ENCODE measurements at places on chromosomes 4 and X. TPM values are rescaled to one million over a fixed set of nuclear protein-coding genes. Genes with fewer than 3 reads are reported as not detected.

Gene RBMX2
- 26.8 TPM for total RNA-seq

Gene F11
- not detected for total RNA-seq

Gene SLC10A6
- not detected for total RNA-seq

Gene AFF2
- total RNA-seq, result 0.69 TPM

Gene CDS1
- total RNA-seq, result not detected

Gene SPANXA1
- total RNA-seq, result not detected

Gene CBR4
- 12.8 TPM for total RNA-seq

Gene UTP3
- 40.2 TPM for total RNA-seq

Gene TIGD2
- 6.4 TPM for total RNA-seq

Gene DDIT4L
- not detected for total RNA-seq

Gene UXT
- 181 TPM for total RNA-seq

Gene ADH1B
- not detected for total RNA-seq

Measured in activated CD4-positive, alpha-beta T cell treated with anti-CD3 and anti-CD28 coated beads, Interleukin-2, amount 10 ng/mL, durations not matched to agents 7 days and 5 days (primary cell).